ENCODE measurements at places on chromosomes 13 and 19.

GRCh38 chr13:114061047-114061446 is 71.4 kb downstream of the RASA3 start:
- DNase-seq, result no peak

DNA sequence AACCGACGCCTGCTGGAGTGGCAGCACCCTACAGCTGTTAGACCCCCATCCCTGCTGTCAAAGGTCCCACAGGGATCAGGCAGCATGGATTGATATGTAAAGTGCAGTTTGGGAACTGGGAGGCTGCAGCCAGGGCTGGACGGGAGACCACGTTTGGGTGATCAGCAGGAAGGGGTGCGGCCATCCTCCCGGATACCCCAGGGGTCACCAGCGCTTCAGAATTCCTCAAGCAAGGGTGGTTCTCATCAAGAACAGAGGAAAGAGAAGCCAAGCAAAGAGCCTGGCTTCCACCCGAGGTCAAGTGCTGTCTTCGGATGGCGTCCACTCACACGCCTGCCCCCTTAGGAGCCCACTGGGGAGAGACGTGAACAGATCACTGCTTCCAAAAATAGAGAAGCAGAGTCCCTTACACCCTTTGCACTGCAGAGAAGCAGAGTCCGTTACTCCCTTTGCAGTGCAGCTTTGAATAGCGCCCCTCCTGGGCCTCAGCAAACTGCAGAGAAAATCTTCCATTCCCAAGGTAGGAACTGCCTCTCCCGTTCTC is 35.5 kb downstream of the DHRS12 start:
- no peak for DNase-seq

- no peak for DNase-seq
Observed at GRCh38 chr19:3450796-3451411, 29.4 kb downstream of the SMIM24 start.

- no peak for DNase-seq
Observed at GRCh38 chr13:32878163-32878562, 138.1 kb upstream of the KL start.

- DNase-seq, result no peak
Observed at GRCh38 chr13:75353781-75354193, 128.2 kb downstream of the TBC1D4 start.

GRCh38 chr13:99688776-99689175 is 187.5 kb downstream of the TM9SF2 start:
- DNase-seq, result no peak

DNA sequence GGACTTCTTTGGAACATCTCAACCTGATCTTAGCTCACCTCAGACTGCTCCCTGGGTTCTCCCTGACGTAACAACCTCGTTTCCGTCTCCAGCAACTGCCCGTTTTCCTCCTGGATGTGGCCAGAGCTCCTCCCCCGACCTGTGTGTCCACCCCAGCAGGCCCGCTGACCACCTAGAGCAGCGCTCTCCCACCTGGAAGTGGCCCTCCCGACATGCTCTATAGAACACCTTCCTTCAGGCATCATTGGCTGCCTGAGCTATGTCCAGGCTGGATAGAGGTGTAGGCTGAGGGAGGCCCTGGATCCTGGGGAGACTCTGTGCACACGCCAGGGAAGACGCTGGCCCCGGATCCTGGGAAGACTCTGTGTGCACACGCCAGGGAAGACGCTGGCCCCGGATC is 81.3 kb downstream of the TEX29 start:
- no peak for DNase-seq
